ENCODE measurements at places on chromosomes 2 and 18.
A peak's percentile ranks its signal among the peaks of the same experiment; 100 is the strongest.

DNA sequence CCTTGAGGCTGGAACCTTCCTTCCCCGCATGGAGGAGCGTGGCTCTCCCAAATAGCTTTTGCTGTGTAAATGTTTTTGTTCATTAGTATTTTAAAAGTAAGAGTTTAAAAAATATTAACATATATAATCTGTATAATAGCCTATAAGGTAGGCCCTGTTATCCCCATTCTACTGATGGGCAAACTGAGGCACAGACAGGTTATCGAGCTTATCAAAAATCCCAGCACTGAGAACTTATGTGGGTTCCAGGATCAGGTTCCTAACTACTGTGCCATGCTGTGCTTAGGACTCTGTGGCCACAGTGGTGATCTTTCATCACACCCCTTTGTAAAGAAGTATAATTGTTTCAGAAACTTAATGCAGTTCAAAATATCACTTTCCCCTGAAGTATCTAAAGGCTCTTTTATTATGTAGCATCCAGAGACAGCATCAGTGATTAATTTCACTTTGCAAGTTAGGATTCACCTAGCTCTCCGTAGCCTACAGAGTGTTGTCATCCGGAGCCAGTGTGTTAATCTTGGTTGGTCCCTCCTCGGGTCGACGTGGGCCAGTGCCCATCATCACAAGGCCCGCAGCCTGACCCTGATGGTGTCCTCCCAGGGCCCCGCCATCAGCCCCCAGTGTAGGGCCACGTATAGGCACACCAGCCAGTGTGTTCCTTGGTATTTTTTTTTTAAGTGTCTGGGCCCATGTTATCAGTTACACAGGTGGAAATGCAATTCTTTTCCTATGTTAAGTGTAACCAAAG, 28.7 kb downstream of the CABLES1 start:
- DNase-seq: no peak

- DNase-seq: no peak
Observed at GRCh38 chr2:235713189-235713588, 219.3 kb downstream of the AGAP1 start.

GRCh38 chr18:21830532-21830931, 89.9 kb downstream of the MIB1 start:
- no peak for DNase-seq

- no peak for DNase-seq
Observed at GRCh38 chr2:161421686-161422085, 5.6 kb downstream of the TBR1 start.

DNA sequence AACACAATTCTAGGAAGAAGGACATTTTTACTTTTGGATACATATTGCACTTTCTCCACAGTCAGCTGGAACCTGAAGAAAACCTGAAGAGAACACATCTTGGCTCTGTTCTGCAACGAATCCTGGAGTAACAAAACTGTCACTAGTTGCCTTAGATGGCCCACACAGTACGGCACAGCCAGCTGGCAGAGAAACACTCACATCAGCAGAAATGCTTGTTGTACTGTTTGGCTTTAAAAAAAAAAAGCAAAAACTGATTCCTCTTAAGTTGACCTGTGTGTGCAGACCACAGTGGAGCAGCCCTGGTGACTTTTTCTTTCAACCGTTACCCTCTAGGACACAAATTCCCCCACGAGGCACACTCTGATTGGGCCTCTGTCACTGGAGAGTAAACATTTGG, 152.3 kb upstream of the TWIST2 start:
- DNase-seq: no peak

- DNase-seq: no peak
Observed at GRCh38 chr2:71464389-71464788, 11.0 kb downstream of the DYSF start.

GRCh38 chr2:106160786-106161261, 33.3 kb downstream of the UXS1 start:
- DNase-seq: peak; percentile 72

GRCh38 chr2:1741851-1742250, 2.5 kb downstream of the PXDN start:
- no peak for DNase-seq

GRCh38 chr2:84999553-84999955, 28.6 kb downstream of the KCMF1 start:
- no peak for DNase-seq

DNA sequence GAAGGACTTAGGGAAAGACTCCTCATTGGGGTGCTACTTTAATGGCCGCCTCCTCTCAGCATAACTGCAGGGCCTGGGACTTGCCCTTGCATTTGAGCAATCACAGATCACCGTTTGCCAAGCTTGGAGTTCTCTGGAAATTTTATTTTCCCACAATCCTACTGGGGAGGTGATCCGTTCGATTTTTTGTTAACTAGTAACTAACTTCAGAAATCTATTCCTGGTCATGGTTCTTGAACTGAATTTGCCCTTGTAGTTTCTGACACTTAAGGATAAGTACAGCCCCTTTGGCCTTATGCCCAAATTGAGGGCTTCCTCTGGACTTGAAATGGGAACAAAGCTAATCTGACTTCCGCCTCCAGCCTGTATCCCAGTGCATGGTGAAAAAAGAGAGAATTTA, 60.5 kb upstream of the ST3GAL5 start:
- DNase-seq: no peak

- DNase-seq: no peak
Observed at GRCh38 chr18:44736664-44737380, 56.1 kb downstream of the SETBP1 start.

DNA sequence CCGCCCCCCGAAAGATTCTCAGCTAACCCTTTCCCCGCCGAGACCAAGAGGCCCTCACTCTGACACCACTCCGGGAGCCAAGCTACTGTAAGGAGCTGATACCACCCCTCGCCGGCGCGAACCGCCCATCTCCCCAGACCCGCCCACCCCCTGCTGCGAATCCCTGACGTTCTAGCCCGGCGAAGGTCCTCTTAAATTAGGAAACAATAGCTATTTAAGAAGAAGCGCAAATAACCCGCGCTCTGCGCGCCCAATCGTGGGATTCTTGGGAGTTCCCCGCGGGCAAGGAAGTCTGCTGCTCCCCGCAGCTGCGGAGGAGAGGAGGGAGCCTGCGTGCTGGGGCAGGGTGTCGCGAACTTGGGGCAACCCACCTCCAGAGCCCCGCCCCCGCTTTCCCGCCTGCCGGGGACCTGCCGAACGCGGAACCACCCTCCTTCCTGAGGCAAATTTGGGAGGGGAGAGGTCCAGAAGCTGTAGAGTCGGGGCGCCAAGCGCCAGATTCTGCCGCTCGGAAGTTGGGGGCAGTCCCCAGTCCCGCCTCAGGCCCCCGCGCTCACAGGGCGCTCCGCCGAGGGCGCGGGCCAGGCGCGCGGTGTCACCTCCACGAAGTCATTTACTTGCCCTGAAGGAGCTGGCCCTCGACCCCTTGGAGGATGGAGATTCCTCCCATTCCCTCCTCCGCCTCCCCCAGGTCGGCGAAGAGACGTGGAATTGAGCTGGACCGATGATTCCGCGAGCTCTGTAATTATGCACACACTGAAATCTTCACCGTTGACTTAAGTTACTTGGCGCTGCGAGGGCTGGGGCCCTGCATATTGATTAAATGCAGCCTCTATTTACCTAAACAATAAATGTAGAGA, 8.4 kb upstream of the SP9 start:
- DNase-seq: peak; percentile 40

DNA sequence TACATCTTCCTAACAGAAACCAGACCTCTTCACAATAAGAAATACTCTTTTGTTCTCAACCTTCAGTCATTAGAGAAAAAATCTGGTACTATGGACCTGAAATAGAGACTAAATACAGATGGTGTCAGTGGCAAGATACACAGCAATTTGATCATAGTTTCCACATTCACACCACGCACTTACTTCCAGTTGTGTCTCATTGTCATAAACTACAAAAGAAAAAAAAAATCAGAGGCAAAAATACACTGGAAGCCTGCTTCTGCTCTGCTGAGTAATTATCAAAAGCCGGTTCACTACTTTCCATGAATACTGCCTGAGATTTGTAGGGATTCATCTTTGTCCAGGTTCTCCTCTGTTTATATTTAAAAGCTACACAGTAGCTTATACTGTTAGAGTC, 182.6 kb downstream of the PID1 start:
- no peak for DNase-seq

DNA sequence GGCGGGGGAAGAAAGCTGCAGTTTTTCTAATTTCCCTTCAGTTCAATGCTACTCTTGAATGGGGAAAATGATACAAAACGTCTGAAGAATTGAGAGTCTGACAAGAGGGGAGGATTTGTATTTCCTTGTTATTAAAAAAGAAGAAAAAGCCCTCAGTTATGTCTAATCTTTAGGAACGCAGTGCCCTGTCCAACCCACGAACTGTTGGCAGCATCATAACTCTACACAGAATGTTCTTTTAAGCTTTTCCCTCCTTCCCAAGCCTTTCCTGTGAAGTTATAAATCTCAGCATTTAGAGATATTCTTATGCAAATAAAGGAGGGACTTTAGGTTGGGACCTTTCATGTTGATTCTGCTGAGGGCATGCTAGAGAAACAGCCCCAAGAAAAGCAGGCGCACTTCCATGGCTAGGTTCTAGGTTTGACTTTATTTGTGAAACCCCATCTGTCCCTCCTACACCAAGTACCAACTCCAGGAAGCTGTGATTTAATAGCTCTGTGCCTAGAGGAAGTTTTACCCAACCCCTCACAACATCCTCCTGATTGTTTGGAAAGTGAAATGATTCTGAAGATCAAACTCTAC, 288.6 kb downstream of the SETBP1 start:
- no peak for DNase-seq

GRCh38 chr2:241000831-241001321, 2.5 kb downstream of the SNED1 start:
- DNase-seq: no peak

DNA sequence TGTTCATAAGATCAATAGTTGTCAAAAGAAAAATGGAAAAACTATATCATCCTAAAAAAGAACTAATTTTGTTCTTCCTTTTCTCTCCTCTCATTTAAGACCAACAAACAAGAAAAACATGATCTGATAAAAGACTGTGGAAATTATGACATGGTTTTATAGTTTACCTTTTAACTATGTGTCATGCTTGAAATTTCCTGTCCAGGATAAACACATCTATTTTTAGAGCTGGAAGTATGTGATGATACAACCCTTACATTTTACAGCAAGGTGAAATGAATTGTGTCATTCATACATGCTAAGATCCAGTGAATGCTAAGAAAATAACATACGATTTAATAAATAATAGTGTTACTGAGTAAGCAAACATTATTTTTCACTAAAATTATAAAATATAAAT, 89.9 kb downstream of the GULP1 start:
- no peak for DNase-seq

- peak; percentile 65 for DNase-seq
Observed at GRCh38 chr2:3223080-3223923, 154.3 kb downstream of the EIPR1 start.

DNA sequence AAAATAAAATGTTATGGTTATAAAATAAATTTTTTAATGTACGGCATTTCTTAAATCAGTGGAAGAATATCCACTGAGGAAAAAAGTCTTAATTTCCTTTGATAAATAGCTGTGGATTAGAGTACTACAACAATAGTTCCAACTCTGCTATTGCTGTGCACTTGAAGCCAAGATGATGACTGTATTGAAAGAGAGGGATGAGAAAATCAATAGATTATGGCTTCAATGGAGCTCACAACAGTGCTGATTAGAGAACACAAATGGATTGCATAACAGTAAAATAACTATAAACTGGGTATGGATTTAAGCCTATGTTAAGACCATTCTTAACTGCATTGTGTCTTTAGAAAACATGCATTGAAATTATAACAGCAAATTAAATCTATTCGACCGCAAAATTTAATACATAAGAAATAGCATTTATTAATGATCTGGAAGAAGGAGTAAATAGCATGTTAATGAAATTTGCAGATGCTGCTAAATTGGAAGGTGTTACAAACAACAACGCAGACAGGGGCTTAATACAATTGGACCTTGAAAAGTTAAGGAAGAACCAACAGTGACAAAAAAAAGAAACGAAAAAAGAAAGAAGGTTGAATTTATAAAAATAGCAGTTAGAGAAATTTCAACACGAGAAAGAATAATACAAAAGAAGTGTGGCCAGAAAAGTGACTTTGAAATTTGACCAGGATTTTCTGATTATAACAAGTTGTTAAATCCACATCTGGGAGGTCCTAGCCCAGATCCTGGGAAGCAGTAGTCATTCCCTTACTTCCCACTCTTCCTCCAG, 8.6 kb upstream of the MAP3K20 start:
- no peak for DNase-seq

GRCh38 chr18:50126471-50126870, 68.5 kb downstream of the MYO5B start:
- DNase-seq: no peak

DNA sequence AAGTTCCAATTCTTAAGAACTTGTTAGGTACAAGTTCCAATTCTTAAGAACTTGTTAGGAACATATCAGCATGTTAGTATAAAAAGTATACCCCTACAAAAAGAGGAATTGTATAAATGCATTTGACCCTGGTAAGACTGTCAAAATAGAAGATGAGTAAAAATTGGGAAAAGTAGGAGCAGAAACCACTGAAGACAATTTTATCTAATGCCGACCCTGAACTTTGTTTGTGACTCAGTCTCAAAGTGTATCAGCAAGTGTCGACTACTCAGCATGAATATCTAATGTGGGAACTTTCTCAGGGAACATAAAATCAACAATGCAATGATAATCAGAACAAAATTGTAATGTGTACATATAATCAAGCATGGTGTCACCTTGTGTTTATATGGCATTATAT, 583 bp upstream of the CD226 start:
- DNase-seq: no peak

- no peak for DNase-seq
Observed at GRCh38 chr2:200168641-200169555, 137.6 kb upstream of the SPATS2L start.

DNA sequence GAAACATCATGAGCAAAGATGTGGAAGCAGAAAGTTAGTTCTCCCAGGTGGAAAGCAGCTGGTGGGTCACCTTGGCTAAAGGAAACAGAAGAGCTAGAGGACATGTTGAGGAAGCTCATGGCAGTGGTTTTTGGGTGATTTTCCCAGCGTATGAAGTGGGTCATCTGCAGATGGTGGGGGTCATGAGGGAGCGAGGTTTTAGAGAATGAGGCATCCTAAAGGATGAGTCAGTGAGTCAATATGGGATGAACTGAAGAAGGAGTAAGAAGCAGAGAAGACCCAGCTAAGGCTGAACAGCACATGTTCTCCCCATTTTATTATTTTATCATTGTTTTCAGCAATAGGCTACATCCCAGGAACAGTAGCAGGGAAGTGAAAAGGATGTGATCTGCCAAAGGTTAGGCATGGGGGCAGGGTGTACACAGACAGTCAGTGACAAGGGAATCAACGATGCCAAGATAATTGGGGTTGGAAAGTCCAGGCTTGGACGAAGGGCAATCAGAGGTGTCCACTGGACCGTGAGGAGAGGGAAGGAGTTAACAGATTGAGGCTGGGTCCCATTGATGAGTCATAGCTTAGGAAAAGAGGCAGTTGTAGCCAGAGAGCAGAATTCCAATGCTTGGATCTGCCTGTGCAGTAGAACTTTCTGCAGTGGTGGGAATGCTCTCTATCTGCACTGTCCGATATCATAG, 289.3 kb upstream of the RAB12 start:
- DNase-seq: no peak

- no peak for DNase-seq
Observed at GRCh38 chr2:161265874-161266273, 42.4 kb upstream of the PSMD14 start.

GRCh38 chr2:201049455-201049854, 22.0 kb downstream of the HYCC2 start:
- DNase-seq: no peak

- DNase-seq: no peak
Observed at GRCh38 chr2:200193791-200194190, 112.7 kb upstream of the SPATS2L start.

GRCh38 chr2:134206573-134206972, 47.3 kb upstream of the MGAT5 start:
- DNase-seq: no peak

- no peak for DNase-seq
Observed at GRCh38 chr2:23131066-23131575, 253.9 kb upstream of the KLHL29 start.
